Left renal cortex interstitium (tissue), 4 donors: ENCODE measurements at places on chromosomes 5 and 9. TPM values are rescaled to one million over a fixed set of nuclear protein-coding genes. Genes with fewer than 3 reads are reported as not detected.

- no peak for DNase-seq
These were observed 80.1 kb downstream of the COL15A1 start for GRCh38 chr9:99023831-99024230.

DNA sequence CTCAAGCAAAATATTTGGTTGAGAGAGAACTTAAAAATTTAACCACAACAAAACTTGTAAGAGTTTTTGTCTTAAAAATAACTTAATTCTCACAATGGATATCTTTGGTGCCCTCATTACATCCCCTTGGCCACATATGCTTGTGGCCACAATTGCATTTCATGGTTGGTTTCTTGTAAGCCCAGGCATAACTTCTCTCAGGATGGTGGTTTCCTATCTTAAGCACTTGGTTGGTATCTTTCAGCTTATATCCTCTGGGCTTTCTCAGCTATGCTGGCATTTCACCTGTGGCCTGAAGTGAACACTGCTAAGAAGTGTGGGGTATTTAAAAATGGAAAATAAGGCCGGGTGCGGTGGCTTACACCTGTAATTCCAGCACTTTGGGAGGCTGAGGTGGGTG, 212.4 kb upstream of the MEF2C start:
- DNase-seq: no peak

- DNase-seq: no peak
These were observed 317.9 kb upstream of the MPDZ start for GRCh38 chr9:13597427-13597826.

ANKRD18B gene
- polyA plus RNA-seq: 1.1 TPM
